ENCODE measurements at places on chromosomes 16 and 17.
A peak's percentile ranks its signal among the peaks of the same experiment; 100 is the strongest.

- no peak for DNase-seq
These were observed 1.1 kb upstream of the PHF23 start for GRCh38 chr17:7240375-7240774.

DNA sequence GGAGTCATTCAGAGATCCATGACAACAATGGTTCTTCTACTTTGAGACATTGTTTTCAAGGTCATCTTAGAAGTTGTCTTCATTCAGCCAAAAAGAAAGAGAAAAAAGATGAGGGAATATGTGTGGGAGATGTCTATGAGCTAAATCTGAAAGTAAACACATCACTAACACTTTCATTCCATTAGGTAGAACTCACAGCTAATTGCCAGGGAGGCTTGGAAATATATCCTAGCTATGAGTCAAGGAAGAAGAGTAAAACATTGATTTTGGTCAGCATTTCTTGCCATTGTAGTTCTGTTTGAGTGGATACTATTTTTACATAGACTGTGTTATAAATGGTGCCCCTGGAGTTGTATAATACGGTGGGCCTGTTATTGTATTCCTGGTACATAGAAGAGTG, 316.4 kb upstream of the MYOCD start:
- no peak for DNase-seq

DNA sequence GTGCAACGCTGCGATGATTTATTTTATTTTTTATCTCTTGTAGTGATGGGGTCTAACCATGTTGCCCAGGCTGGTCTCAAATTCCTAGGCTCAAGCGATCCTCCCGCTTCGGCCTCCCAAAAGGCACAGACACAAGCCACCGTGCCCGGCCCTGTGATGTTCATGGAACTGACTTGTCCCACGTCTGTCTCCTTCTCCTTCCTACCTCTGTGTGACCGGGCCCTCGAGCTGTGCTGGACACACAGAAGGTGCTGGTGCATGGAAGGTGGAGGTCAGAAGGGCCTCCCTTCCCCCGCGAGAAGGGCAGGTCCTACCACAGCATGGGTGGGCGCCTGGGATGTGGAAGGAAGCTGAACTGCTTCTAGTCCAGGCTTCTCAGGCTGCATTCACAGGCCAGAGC, 88.0 kb downstream of the SEC14L1 start:
- DNase-seq, result no peak

- DNase-seq, result no peak
These were observed 854.1 kb downstream of the KCNJ2 start for GRCh38 chr17:71023249-71024030.

DNA sequence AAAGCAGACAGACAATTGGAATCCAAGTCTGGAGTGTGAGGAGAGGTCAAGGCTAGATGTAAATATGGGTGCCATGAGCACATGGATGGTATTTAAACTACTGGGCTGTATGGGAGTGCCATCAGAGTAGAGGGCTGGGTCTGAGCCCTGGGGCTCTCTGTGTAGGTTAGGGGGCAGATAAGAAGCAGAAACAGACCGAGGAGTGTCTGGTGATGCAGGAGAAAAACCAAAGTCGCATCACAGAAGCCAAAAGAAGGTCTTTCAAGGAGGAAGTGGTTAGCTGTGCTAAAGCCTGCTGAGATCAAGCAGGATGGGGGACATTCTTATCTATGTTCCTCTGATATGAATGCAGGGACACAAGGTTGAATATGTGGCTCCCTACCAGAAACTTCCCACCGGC, 1.9 kb downstream of the TSEN54 start:
- DNase-seq, result peak; percentile 50

- no peak for DNase-seq
These were observed 36.4 kb downstream of the HEATR3 start for GRCh38 chr16:50102051-50102746.

- no peak for DNase-seq
These were observed 2.8 kb upstream of the ALDOC start for GRCh38 chr17:28579526-28579925.

DNA sequence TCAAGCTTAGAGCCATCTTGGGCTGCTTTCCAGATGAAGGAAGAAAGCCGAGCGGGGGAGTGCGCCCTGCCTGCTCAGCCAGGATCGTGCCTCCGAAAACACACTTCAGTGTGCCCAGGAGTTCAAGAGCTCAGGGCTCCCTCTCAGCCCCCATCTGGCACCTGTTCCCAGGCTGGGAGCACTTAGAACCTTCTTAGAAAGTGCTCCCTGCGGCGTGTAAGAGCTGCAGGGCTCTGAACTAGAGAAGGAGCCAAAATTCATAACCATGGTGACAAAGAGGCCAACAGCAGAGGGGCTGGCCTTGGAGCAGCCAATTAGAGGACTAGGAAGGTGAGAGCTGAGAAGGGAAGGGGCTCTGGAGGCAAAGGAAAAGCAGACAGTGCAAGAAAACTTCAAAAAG, 59.0 kb upstream of the TNRC6C start:
- DNase-seq, result no peak

- no peak for DNase-seq
These were observed 28.3 kb upstream of the CIBAR2 start for GRCh38 chr16:85140455-85141012.

DNA sequence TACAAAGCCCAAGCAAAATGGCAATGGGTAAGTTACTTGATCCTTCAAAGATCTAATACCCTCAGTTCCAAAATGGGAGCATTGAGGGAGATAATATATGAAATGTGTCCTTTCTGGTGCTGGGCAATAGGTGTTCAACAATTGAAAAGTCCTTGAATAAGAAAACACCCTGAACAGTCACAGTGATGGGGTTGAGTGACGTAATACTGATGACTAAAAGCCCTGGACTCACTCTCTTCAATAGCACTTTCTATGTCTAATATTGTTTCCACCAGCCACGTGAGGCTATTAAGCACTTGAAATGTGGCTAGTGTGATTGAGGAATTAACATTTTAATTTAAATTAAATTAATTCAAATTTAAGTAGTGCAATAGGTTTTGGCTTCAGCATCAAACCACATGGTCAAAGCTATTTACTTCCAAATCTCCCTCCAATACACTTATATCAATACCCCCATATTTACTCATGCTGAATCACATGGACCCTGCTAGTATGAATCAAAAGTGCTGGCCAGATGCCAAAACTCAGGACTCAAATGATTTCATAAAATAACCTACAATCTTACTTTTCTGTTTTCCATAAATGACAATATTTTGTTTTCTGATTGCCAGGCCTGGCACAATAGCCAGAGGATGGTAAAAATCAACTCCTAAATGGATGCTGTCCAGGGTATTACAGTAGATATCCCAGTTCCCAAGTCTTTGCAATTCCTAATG, 516.2 kb downstream of the HAPSTR1 start:
- DNase-seq, result no peak

- DNase-seq, result no peak
These were observed 33.8 kb upstream of the CCL22 start for GRCh38 chr16:57324749-57325148.

DNA sequence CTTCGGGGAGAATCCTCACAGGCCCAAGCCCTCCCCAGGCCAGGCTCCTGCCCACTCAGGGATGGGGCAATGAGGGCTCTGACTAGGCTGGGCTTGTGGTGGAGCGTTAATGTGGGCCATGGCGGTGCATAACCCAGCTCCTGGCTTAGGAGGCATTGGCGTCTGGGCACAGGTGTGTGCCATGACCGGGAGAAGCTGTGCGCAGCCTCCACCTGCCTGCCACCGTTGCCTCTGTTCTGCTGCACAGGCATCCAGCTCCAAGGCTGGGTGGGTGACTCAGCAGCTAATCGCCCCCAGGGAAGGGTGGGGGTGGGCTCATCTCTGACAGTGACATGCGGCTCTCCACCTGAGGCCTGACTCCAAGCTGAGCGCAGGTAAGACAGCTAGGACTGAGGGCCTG, 3.5 kb upstream of the ARHGAP27 start:
- no peak for DNase-seq

- DNase-seq, result no peak
These were observed 7.6 kb downstream of the SGSH start for GRCh38 chr17:80212511-80212910.

DNA sequence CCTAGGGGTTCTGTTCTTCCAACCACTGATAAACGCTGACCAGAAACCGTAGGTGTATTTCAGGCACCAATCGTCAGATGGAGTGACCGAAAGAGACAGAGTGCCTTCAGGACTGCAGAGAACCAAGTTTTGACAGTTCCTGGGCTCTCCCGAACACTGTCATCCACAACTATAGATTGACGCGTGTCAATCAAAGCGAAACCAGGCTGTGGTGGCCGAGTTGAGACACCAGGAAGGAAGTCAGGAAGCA, 11.9 kb upstream of the AURKB start:
- DNase-seq, result no peak

GRCh38 chr16:13923703-13924298, 3.8 kb downstream of the ERCC4 start:
- DNase-seq, result peak; percentile 51

DNA sequence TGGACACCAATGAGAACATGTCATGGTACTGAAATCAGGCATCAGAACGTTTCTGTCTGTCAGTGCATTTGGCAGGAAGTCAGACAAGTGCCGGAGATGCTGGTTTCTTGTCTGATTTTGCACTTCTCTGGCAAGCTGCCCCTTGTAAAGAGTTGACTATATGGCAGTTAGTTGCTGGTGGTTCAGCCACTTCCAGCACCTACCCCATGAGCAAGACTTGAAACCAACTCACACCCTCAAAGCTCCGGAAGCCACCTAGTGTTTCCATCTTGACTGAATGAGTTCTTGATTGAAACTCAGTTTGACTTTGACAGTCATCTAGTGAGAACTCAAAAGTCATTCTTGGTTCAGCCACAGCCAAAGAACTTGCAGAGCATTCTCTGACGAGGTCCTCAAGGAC, 225.1 kb downstream of the SPECC1 start:
- DNase-seq, result peak; percentile 28

DNA sequence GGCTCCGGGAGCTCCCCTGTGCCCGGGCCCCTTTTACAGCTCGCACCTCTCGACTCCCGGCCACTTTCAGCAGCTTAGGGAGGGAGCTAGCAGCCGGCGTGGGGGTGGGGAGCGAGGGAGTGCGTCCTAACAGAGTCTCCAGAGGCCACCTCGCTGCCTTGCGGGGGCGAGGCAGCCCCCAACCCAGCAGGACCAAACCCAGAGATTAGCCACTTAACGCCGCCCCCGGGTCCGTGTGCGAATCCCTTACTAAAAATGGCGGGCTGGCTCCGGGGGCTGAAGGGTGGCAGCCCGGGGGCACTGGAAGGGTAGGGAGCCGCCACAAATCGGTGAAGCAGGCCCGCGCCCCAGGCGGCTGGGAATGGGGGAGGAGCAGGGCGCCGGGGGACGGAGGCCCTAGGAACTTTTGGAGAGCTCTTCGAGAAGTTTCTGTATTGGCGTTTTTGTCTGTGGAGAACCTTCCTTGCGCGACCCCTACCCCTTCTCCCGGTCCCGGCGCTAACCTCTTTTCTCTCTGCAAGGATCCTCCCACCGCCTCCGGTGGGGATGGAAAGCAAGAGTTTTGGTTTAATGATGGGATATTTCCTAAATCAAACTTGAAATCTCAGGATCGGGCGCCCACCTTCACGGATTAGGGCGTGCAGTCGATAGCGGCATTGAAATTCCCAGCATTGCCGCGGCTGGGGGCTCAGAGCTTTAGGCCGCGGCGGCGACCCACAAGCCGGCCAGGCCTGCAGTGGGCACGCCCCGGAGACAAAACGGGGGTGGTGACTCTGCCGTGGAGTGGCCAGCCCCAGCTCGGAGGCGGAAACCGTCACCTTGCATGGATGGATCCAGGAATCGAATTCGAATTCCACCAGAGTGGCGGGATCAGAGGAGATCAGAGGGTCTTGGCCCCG, 793 bp upstream of the IRX3 start:
- DNase-seq, result no peak

DNA sequence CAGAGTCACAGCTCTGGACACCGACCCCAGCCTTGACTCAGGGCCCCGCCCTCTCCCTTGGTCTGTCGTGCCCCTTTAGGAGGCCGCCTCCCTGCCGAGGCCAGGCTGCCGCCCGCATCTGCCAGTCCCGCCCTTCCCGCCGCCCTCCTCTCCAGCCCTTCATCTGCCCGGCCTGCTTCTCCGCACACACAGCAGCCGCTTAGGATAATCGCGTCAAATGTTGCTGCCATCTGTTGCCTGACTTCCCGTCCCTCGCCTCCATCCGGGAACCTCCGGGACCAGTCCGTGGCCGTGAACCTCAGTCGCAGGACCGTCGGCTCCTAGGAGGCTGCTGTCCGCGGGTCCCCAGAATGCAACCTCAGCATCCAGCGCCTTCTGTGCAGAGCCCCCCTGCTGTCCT, 11.9 kb downstream of the GSE1 start:
- DNase-seq, result no peak

DNA sequence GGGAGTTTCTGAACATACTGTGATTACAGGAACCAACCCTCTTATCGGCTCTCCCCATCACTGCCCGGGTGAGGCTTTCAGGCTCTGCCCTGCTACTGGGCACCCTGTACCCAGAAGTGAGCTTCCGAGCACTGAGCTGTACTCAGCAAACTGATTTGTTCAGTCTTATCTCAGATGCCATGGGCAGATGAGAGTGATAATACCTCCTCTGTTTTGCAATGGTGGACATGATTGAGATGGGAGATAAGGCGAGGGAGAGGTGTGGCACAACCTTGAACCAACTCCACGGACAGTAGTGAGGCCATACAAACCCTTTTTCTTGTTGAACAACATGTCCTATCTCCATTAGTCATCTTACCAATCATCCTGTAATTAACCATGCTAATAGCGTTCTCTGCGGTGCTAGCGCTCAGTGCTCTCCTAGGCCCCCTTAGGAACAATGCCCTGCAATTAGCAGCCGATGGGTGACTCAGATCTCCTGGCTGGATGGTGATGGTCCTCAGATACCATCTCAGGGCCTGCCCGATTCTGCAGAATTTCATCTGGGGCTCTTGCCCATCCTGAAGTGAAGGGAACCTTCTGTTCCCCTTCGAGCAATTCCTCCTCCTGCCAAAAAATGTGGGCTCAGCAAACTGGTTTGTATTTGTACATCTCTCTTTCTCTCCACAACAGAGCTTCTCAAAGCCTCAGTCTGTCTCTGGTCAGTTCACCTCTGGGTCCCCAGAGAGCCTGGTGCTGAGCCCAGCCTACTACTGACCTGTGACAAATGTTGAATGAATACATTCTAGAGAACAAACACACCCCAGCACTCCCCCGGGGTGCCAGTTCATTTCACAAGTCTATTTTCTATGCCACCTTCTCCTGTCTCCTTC, 139.3 kb upstream of the IRX3 start:
- no peak for DNase-seq

DNA sequence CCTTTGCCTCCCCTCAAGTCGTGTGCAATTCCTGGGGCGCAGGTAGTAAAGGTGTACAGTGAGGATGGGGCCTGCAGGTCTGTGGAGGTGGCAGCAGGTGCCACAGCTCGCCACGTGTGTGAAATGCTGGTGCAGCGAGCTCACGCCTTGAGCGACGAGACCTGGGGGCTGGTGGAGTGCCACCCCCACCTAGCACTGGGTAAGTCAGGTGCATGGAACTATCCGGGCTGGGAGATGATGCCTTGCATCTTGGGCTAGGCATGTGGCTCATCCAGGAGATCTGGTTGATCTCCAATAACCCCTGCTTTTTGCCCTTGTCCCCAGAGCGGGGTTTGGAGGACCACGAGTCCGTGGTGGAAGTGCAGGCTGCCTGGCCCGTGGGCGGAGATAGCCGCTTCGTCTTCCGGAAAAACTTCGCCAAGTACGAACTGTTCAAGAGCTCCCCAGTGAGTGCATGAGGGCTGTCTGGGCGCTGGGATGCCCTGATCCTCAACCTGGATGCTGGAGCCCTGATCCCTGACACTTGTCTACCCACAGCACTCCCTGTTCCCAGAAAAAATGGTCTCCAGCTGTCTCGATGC, 5.2 kb downstream of the GRB7 start:
- DNase-seq, result no peak
